Skin of body (tissue), 3 donors: ENCODE measurements at places on chromosomes 3 and 15. TPM values are rescaled to one million over a fixed set of nuclear protein-coding genes. Genes with fewer than 3 reads are reported as not detected.

DNA sequence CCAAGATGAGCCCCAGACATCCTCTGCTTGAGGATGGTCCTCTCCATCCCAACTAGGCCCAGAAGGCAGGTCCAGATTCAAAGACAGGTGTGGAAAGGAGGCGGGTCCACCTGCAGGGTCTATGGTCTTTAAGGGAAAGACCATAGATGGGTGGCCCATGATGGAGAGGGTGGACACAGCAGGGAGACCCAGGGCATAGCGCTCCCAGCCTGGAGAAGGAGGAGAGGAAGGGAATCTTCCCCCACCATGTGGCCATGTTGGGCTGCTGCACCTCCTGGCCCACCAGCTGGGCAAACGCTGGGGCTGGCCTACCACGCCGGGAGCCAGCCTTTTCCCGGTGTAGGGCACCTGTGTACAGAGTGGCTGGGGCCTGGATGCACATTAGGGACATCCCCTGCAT is 265.2 kb upstream of the TLE3 start:
- DNase-seq = no peak

DNA sequence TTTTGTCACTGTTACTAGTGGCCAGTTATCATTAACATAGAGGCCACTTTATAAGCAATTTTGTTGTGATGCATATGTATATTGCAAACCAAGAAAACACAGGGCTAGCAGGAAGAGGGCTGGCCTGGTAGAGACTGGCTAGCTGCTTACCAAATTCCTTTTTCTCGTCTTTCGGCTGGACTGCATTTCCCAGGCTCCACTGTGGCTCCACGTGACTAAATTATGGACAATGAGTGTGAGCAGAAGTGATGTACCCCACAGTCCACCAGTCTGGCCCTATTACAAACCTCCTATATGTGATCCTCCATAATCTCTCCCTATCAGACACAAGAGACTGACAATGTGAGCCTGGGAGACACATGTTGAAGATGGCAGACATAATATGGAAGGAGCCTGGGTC is 257.0 kb downstream of the MFSD1 start:
- no peak for DNase-seq

Gene CDV3
- total RNA-seq = 90.2 TPM

Gene CCDC13
- total RNA-seq = 0.69 TPM

Gene SERINC4
- 0.10 TPM for total RNA-seq

GRCh38 chr3:18438586-18438985 is 13.4 kb upstream of the SATB1 start:
- no peak for DNase-seq

Gene WNT5A
- total RNA-seq = 28.8 TPM

DNA sequence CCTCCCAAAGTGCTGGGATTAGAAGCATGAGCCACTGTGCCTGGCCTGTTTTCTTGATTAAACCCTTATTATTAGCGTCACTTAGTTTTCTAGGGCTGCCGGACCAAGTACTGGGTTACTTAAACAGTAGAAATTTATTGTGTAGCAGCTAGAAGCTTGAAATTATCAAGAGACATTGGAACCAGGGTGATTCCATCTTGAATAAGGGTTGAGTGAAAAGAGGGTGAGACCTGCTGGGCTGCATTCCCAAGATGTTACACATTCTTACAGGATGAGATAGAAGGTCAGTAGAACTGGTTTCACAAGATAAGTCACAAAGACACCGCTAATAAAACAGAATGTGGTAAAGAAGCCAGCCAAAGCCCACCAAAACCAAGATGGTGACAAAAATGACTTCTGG is 18.6 kb upstream of the FSTL1 start:
- no peak for DNase-seq

Gene ATP10A
- total RNA-seq = 11.7 TPM

DNA sequence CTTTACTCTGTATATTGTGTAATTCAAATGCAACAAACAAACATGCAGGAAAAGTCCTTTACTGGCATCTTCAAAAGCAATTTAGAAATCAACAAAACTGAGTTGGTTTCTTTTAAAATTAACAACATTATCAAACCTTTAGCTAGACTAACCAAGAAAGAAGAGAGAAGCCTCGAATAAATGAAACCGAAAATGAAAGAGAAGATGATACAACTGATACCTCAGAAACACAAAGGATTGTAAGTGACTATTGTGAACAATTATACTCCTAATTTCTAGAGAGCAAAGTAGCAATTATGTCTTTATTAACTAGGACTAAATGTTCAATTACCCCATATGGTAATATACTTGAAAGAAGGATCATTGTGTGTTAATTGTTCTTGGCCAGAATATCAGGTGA is 49.2 kb upstream of the P3H2 start:
- no peak for DNase-seq

DNA sequence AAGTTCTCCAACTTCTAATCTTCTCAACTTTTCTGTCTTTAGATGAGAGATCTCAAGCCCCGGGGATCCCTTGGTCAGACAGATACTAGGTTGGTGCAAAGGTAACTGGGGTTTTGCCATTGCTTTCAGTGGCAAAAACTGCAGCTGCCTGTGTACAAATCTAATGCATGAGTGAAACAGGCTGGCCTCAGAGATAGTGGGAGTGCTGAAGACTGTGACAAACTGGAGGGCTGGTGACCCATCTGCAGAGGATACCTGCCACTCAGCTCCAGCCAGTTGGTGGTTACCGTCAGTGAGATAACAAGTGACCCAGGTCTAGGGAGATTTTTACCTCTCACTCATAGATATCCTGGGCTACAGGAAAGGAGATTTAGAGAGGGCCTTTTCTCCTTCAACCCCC is 85.7 kb downstream of the RYR3 start:
- DNase-seq = no peak

DNA sequence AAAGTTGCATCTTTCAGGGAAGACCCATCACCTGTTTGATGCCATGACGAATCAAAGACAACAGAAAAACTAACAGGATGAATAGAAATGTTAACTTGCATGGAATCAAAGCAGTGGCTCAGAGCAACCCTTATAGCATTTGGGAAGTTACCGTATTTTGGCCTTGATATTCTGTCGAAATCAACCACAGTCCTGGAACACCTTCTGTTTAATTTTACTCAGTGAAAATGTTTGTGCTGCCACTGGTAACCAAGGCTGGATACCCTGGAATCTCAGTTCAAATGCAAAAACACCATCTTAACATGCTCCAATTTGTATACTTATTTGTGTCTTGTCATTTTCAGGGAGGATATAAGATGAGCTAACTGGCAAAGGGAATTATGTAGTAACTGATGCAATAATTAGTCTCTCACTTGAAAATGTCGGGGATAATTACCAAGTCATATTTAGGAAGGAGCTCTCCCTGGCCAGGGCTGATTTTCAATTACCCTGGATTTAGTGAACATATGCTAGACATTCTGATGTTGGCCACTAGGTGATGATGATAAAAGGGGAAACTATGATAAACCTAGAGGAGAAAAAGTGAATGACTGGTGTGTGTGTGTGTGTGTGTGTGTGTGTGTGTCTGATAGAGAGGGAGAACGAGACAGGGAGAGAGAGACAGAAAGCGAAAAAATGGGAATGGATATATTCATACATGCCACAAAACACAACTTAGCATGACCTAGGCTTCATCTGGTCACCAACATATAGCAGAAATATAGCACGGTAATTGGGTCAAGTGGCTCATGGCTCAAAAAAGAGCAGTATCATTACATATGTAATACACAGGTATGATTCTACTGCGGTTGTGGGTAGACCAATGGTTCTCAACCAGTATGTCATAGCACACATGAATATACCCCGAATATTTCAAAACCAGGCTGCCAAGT is 19.0 kb upstream of the PRICKLE2 start:
- no peak for DNase-seq

DNA sequence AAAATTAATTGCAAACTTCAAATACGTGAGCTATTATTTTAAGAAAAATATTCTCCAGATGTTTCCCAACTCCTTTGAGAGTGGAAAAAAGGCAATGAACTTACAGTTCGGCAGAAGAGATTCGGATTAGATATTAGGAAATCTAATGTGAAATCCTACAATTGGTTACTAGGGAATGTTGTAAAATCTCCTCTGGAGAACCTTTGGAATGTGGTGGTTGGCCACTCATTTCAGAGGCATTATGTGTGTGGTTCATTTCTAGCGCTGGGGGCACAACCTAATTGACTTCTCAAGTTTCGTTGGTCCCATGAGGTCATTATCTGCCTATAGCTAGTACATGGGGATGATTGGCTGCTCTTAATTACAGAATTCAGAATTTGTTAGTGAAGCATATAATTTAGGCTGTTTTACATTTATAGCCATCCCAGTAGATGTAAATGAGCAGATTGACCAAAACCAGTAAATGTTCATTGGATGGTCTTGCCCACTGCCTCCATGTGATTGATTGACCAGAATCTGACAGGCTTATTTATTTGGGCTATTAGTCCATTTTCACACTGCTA is 34.6 kb upstream of the CMSS1 start:
- no peak for DNase-seq

Gene TGM5
- 4.1 TPM for total RNA-seq

DNA sequence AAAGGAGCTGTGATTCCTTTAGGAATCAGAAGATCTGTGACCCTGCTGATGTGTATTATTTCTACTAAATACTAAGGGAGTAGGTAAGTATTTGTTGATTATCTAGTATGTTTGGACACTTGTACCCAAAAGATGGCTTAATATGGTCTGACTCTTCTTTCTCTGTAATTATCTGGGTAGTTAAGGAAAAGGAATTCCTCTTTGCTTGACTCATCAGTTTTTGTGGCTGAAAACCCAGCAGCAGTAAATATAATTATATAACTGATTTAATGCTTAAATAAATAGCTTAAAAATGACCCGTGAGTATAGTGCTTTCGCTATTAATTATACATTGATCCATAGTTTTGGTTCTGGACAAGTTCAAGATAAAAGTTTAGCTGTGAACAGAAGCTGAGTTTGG is 155.8 kb downstream of the LRTM1 start:
- no peak for DNase-seq

DNA sequence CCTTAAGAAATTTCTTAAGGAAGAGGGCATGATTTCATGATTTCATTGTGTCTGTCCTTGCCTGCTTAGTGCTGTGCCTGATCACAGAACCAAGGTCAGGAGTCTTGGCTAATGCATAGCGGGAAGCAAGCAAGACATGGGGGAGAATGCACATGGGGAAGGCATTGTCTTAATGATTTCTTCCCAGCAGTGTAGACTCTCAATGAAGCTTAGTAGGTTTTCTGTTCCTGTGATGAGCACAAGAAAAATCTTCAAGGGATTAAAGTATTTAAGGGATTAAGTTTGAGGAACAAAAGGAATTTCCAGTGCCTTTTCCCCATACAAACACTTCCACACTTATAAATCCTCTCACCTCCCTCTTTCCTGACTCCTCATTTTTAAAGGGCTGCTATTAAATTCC is 46.9 kb upstream of the SEMA6D start:
- DNase-seq = no peak

Gene TMEM41A
- total RNA-seq = 19.6 TPM

Gene LPP
- 62.1 TPM for total RNA-seq

- no peak for DNase-seq
Observed at GRCh38 chr3:106208967-106209366, 340.2 kb upstream of the CBLB start.

- no peak for DNase-seq
Observed at GRCh38 chr15:88627463-88627862, 6.3 kb downstream of the AEN start.

GRCh38 chr3:195770081-195770840 is 41.5 kb downstream of the MUC4 start:
- DNase-seq = no peak

Gene KNG1
- not detected for total RNA-seq

Gene KLHL40
- 13.4 TPM for total RNA-seq

DNA sequence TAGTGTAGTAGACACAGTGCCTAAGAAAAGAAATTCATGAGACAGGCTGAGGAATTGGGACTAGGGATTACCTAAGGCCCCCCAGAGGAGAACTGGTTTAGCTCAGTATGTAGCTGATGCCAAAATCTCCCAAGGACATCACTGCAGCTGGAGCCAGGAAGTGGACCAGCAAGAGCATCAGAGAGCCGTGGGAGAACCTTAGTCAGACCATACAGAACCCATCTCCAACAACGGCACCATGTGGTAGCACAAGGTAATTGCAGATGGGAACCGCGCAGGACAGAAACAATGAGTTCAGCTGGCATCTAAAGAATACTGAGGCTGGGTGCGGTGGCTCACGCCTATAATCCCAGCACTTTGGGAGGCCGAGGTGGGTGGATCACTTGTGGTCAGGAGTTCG is 81.7 kb downstream of the WNT5A start:
- no peak for DNase-seq

GRCh38 chr15:75307778-75308390 is 25.2 kb downstream of the GOLGA6D start:
- no peak for DNase-seq

Gene CMTM8
- total RNA-seq = 2.8 TPM

Gene ZIC1
- total RNA-seq = 5.9 TPM

DNA sequence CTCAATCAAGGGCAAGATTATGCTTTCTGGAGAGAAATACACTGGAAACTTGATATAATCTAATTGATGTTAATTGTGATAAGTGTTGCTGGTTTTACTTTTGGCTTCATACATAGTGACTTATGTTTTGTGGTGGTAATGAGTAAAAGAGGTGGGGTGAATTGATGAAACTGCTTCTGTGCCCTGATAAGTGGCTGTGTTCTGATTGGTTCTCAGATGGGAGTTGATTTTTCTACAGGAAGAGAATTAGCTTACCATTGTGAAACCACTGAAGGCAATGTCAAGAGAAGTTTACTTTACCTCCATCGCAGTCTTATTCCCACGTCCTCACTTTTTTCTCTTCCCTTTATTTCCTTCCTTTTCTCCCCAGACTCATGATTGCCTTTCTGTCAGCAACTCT is 23.8 kb downstream of the TMEM45A start:
- no peak for DNase-seq

DNA sequence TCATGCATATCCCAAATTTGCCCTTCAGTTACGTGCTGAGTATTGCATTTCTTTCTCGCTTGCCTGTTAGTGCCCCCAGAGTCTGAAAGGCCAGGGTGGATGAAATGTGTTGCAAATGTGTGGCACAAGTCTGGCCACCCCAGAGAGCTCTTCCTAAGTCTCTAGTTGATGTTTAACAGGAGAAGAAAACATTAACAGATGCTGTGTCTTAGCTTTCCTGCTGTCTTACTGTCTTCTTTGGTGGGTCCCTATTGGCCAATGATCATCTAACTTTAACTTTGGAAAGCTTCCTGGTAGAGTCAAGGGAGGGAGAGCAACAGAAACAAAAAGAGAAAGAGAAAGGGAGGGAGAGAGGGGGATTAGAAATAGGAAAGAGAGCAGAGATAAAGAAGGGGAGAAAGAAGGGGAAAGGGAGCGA is 76.7 kb upstream of the P3H2 start:
- peak; percentile 46 for DNase-seq

Gene CAMP
- total RNA-seq = 18.3 TPM

Gene ACAN
- total RNA-seq = 8.3 TPM

- DNase-seq = no peak
Observed at GRCh38 chr3:80676261-80676660, 908.5 kb upstream of the ROBO1 start.

Gene IGSF11
- total RNA-seq = 1.6 TPM

DNA sequence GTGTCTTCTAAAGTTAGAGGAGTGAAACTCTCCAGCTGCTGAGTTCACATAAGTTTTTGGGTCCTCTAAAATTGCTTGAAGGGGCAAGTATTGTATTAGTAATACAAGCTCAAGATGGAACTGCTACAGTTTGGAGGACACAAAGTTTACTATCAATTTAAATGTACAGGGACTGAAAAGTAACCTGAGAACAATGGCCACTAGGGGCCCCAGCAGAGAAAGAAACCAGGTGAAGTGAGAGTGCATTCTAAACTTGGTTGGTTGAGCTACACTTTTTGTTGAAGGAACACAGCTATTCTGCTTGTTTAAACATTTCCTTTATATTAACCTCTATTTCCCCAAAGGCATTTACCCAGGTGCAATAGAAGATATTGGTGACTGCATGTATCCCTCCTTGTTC is 755.5 kb downstream of the GBE1 start:
- no peak for DNase-seq

- peak; percentile 64 for DNase-seq
Observed at GRCh38 chr15:39171944-39172368, 408.9 kb upstream of the THBS1 start.
